ENCODE measurements at places on chromosomes 5 and 9.

- DNase-seq, result no peak
Observed at GRCh38 chr5:156473269-156473908, 146.4 kb downstream of the SGCD start.

DNA sequence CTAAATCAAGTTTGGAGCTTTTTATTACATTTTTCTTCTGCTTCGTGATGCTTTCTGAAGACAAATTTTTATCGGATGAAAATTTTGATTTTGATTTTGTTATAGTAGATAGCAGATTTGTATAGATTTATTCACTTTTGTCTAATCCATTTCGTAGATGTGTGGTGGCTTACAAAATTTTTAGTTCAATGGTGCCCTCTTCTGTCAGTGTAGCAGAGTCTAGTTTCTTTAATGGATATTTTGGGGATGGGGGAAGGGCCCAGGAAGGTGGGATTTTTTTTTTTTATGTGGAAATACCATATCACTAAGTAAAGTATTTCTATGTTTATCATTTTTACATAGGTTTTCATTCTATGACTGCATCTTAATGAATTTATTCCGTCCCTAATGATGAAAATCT is 259.9 kb upstream of the TARS1 start:
- DNase-seq, result no peak

- no peak for DNase-seq
Observed at GRCh38 chr5:7146886-7147285, 249.1 kb upstream of the ADCY2 start.

GRCh38 chr9:84620338-84620737 is 49.2 kb upstream of the NTRK2 start:
- DNase-seq, result no peak

- no peak for DNase-seq
Observed at GRCh38 chr5:112555197-112555596, 136.1 kb upstream of the EPB41L4A start.
